ENCODE measurements at places on chromosomes 4 and X.

DNA sequence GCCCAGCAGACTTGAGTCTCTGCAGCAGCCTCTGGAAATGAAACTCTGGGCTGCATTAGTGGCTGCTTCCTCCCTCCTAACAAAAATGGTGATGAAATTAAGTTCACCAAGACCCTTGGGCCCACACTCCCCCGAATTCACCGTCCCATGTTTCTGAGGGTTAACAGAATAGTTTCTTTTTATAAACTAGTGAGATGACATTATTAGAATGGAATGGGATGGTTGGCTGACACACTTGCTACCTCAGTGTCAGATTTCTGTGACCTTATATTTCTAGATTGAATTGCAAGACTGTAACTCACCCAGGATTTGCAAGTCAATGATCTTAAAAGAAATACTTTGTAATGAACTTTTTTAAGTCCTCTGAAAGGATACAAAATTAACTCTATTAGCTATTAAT, 127.1 kb downstream of the SHROOM3 start:
- no peak for DNase-seq

DNA sequence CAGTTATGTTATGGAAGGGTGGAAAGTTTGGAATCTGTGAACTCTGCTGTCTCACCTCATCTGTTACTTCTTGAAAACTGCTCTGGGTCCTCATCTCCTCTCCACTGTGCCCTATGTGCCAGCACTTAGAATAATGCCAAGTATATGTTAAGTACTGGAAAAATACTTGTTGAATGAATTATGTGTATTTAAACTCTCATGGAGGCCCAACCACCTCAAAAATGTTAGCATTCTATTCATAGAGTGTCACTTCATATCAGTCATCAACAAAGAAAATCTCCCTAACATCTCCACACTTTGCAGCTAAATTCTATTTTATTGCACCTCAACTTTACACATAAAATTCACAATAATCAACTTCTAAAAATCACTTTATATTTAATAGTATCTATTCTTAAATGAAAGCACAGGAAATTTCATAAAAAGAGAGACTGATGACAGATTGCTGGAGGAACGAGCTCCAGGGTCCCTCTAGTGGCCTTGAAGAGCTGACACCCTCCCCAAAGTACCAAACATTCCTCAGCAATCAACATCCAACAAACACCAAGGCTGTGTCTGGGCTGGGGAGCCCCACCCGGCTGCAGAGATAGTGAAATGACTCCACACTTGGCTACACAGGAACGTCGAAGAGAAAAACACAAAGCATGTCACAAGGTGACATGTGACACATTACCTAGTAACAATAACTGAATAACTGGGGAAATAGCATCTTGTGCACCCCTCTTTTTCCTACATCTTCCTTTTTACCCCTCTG, 45.8 kb downstream of the SLC39A8 start:
- DNase-seq, result no peak

GRCh38 chrX:107420571-107420970, 28.9 kb upstream of the FRMPD3 start:
- DNase-seq, result no peak

DNA sequence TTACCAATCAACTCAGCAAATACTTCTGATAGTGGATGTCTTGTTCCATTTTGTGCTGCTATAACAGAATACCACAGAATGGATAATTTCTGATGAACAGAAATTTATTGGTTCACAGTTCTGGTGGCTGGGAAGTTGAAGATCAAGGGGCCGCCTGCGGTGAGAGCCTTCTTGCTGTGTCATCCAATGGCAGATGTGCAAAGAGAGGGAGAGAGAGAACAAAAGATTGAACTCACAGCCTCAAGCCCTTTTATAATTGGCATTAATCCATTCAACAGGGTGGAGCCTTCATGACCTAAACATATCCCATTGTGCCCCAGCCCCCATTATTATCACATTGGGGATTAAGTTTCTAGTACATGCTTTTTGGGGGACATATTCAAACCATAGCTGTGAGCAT, 86.1 kb downstream of the ADGRG4 start:
- DNase-seq, result no peak

DNA sequence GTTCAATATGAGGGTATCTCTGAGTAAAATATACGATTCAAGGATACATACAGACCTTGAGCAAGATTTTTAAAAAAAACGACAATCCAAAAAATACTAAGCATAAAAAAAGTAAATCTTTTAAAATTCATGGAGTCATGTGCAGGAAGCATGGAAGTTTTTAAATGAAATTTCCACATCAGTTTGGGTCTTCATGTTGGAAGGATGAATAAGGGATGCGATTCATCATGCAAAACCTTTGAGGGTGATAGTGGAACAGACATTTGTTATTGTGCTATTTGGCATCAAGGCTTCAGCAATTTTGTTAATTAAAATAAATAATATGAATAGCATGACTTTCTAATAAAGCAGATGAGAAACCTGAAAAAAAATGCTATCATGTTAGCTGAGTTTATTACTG, 815.0 kb upstream of the PCDH10 start:
- DNase-seq, result no peak

DNA sequence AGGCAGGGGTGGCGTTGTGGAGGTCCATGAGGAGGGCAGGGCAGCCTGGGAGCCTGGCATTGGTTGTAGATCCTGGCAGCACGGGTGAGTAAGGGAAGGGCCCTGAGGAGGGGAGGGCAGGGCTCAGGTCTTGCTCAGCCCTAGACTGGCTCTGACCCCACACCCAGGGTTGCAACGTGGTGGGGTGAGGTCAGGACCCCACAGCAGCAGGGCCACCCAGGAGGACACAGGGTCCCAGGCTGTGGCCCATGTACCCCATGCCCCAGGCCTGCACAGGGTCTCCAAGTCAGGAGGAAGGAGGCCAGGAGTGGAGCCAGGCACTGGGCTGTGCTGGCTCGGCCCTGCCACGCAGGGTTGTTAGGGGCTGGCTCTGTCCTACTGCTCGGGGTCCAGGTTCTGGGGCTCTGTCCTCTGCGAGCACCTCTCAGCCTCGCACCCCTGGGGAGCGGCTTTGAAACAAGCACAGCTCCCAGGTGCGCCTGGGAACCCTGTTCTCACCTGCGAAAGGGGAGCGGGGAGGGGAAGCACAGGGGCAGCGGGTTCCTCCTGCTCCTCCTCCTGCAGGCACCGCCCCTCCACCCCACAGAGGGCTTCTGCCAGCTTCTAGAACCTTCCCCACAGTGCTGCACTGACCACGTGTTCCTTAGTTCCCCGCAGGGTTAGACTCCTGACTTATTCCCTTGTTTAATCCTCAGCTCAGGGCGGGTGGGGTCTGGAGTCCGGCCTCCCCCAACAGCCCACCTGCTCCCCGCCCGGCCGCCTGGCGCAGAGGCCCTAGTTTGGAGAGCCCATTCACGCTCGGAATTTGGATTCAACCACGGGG, 20.4 kb downstream of the MSANTD1 start:
- DNase-seq, result peak; percentile 56

DNA sequence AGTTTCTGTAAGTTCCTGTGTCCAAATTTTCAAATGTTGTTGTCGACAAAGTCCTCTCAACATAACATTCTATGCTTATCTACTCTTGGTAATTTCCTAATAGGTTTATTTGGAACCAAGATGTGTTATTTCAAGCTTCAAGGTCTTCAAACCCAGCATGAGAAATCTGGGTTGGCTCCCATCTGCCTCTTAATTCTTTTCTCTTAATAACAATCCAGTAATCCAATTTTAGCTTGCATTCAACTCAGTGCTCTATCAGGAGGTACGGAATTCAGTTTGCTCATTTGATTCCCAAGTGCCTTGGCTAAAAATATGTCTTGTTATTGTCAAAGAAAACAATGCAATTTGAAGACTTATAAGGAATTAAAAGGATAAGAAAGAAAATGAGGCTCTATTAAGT, 235.5 kb upstream of the MID1 start:
- no peak for DNase-seq

GRCh38 chr4:165855191-165855590, 17.8 kb upstream of the TLL1 start:
- DNase-seq, result no peak

DNA sequence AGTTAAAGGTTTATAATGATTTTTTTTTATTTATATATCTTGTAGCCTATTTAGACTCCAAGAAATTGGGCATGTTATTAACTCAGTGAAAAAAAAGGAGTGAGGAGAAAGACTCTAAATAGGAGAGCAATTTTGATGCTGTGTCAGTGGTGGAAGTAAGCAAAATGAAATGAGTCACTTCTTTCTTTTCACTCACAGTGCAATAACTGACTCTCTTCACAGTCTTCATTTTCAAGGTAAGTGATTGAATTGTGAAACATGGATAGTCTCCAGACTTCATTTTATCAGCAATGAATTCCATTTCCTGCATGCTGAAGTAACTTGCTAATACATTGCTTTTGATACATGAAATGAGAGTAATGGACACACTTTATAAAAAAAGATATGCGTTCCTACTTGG, 2271.5 kb downstream of the PCDH7 start:
- no peak for DNase-seq

DNA sequence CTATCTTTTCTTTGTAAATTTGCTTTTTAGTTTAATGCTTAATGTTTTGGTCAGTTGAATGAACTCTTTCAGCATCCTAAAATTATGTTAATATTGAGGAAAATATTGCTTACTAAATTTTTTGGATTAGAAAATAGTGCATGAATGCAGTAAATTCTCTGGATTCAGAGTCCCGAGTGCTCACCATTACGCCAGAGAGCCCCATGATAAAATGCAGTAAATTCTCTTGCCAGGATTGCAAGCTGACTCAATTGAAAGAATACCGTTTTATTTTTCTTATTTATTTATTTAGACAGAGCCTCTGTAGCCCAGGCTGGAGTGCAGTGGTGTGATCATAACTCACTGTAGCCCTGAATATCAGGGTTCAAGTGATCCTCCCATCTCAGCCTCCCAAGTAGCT, 60.9 kb upstream of the ENPEP start:
- no peak for DNase-seq

DNA sequence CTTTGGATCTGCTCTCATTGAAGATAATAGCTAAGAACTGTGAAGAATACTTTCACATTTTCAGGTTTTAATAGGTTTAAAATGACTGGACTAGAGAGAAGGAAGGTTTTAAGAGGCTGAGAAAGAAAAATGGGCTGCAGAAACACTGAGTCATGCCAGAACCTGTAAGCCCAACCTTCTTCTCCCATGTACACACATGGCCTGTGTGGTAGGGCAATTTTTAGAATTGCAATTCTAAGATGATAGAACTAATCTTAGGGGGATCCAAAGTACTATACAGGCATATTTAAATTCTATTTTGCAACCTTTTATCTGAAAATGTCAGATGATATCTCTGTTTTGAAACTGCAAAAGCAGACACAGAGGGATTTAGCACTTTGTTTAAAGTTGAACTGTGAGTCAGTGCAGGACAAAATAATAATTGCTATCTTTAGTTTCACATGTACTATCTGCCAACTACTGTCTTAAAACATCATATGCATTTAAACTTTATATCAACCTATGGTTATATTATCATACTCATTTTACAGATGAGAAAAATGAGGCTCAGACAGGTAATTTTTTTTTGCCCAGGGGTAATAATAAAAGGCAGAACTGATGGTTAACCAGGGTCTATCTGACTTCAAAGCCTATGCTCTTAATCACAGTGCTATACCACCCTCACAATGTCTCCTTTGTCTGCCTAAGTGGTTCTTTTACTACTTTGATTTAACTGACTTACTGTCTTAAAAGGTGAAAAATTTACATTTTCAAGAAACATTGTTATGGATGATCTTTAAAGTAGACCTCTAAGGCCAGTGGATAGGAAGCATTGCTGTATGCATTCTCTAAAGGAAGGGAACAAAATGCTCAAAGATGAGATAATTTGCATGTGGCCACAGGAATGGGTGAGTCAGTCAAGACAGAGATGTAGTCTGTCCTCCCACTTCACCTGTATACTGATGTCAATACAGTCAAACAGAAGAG, 4.3 kb downstream of the TMPRSS11E start:
- DNase-seq, result no peak

GRCh38 chrX:109732017-109732801, 848 bp downstream of the ACSL4 start:
- no peak for DNase-seq

DNA sequence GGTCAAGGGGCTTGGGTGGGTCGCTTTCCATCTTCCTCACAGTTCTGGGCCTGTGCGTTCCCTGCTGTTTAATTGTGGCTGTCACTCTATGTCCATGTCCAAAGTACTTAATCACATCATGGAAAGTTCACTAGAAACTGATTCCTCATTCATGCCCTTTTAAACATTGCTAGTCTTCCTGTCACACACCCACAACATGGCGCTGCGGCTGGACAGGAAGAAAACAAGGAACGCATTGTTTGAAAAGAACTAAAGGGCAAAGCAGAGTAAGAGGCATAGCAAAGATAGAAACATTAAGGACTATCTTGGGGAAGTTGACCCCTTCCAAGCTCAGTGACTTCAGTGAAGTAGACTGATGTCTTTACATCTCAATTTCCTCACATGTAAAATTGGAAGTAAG, 18.4 kb downstream of the PNPLA4 start:
- no peak for DNase-seq

GRCh38 chrX:23692166-23692565, 24.9 kb downstream of the PRDX4 start:
- DNase-seq, result no peak

- DNase-seq, result no peak
Measured at GRCh38 chrX:68719904-68720614, 72.6 kb downstream of the STARD8 start.

- no peak for DNase-seq
Measured at GRCh38 chr4:109886303-109886702, 26.4 kb upstream of the EGF start.

DNA sequence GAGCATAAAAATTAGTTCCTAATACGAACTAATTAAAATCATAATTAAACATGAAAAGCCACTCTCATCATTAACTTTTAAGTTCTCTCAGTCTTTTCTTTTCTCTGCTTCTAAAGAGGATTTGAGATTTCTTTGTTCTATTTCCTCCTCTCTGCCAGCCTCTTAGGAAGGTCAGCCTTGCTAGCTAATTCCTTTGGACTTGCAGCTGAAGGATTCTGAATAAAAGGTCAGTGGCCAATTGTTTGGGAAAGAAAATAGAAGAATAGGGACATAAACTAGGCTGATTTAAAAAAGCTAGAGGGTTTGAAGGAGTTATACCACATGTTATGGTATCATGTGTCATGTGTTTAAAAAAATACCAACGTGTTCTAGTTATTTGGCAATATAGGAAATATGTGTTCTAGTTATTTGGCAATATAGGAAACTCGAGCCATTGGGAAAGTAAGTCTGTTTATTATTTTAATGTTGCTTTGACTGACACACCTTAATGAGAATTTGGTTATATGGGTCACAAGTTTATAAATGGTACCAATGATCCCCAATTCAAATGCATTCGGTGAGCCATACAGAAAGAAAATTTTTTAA, 1668.7 kb upstream of the PCDH7 start:
- DNase-seq, result no peak

DNA sequence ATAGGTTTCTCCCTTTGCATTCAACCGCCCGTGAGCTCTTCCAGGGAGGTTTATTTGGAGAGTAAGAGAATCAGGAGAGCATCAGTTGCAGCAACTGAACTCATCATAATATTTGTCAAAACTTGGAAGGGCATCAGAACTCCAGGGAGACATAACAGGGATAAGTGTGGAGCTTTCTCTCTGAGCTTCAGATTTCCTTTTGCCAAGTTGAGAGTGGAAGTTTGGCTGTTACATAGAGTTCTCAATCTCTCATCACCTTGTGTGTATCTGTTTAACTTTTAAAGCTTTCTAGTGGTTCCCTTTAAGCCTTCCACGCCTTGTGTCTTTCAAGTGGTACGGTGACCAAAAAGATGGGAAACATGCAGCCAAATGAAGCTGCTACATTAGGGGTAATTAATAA, 18.8 kb downstream of the BMP3 start:
- DNase-seq, result no peak

Measured in upper lobe of right lung (tissue), 1 donor.